ENCODE measurements at places on chromosomes 12 and 14.

DNA sequence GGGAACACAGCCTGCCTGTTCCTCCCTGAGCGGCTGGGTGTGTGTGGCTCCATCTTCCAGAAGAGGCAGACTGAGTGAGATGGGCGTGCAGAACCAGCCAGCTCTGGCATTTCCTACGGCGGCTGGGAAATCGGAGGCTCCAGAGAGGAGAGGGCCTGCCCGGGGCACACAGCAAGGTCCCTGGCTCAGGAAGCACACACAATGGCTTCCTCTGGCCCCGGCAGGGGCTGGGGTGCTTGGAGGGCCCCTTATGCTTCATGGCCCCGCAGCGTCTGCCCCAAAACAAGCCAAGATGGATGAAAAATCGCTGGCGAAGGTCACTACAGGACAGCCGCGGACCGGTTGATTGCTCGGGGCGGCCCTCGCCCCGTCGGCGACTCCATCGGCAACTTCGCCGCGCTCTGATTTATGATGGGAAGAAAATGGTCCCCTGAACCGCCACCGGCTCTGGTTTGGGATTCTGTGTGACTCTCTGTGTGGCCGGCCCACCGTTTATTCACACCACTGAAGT, 191.5 kb upstream of the C14orf180 start:
- DNase-seq: no peak

GRCh38 chr14:89684139-89684538, 267.1 kb upstream of the FOXN3 start:
- DNase-seq: no peak

GRCh38 chr14:101790232-101790631, 28.7 kb downstream of the PPP2R5C start:
- DNase-seq: no peak

DNA sequence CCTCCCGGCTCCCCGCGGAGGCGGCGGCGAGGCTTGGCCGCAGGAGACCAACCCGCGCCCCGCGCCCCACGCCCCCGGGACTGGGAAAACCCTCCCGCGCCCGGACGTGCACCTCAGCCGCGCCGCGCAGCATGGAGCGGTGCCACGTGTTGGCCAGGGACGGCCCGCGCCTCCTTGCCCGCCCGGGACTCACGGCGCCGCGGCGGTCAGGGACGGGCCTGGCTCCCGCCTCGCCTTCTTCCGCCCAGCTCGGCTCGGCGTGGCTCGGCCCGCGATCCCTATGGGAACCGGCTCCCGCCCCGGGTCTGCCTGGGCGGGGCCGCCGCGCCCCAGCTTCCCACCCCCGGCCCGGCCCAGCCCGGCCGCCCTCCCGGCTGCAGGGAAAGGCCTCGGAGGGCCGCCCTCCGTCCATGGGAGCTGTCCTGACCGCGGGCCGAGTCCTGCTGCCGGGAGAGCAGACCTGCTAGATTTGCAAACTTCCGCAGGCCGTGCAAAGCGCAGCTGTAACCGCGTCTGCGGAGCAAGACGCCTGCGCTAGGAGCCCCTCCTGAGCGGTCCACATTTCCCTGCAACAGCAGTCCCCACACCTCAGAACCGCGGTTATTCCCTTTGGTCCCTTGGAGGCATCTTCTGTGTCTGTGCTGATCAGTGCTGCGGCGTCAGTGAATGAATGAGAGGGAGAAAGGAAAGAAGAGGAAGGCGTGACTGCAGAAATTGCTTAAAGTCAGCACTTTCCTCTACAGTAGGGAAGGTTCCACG, at the start of gene CDKL1:
CDKL1 (minus strand) TSS at position 251 of the 759 bp plus-strand sequence. CDS start 1,013 bp downstream, outside the sequence.
- peak; percentile 82 for DNase-seq

GRCh38 chr12:20383612-20384011, 15.3 kb downstream of the PDE3A start:
- DNase-seq: no peak

GRCh38 chr12:101616027-101616494, 21.3 kb downstream of the MYBPC1 start:
- DNase-seq: no peak

GRCh38 chr12:12620730-12621315, 9.1 kb downstream of the CREBL2 start:
- no peak for DNase-seq

Measured in ELR (cell line).